A549 (cell line): ENCODE measurements at places on chromosomes 1 and 21. TPM values are rescaled to one million over a fixed set of nuclear protein-coding genes. Genes with fewer than 3 reads are reported as not detected.

The C8B gene
- polyA plus RNA-seq, result not detected in 3 replicates

The ALG14 gene
- polyA plus RNA-seq, result 5.4 to 7.1 TPM (median 5.7 TPM) in 3 replicates

The FAM151A gene
- not detected in 3 replicates for polyA plus RNA-seq

GRCh38 chr1:186498695-186499389 lies 37.9 kb upstream of the PDC start:
- no peak for DNase-seq

GRCh38 chr1:96782206-96782605 lies 60.6 kb downstream of the PTBP2 start:
- DNase-seq, result no peak

- DNase-seq, result no peak
Measured at GRCh38 chr1:101907264-101907663, 89.5 kb downstream of the OLFM3 start.

GRCh38 chr21:40717028-40717427 lies 129.9 kb downstream of the DSCAM start:
- DNase-seq, result no peak

DNA sequence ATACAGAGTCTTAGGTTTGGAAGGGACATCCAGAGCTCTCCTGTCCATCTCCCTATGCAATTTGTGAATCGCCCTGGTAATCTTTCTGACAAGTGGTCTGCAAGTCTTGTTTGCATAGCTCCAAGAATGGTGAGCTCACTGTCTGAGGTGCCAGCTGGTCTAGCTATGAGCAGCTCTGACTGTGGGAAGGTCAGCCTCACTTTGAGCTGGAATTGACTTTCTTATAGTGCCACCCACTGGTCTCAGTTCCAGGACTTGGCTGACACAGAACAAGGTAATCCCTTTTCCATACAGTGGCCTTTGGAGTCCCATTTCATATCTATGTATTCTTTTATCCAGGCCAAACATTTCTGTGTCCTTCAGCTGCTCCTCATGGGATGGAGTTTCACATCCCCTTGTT lies 95.6 kb upstream of the C8B start:
- DNase-seq, result no peak
